ENCODE measurements at places on chromosomes 2 and 18.
A peak's percentile ranks its signal among the peaks of the same experiment; 100 is the strongest.

DNA sequence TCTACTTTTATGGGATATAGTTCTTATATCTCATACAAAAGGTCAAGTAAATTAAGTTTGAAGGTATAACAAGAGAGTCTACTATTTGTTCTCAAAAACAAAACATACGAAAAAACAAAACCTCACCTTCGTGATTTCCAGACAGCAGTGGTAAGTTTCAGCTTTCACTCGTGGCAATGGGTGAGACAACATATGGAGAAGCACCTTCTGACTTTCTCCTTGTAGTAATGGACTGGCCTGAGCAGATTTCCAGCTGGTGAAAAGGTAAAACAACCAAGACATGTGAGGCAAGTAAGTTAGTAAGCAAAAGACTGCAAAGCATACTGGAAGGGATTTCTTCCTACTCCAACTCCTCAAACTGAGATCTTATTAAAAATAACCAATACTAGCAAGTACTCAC lies 39.6 kb downstream of the RTTN start:
- no peak for DNase-seq

GRCh38 chr2:181314551-181314950 lies 142.6 kb upstream of the ITGA4 start:
- no peak for DNase-seq

DNA sequence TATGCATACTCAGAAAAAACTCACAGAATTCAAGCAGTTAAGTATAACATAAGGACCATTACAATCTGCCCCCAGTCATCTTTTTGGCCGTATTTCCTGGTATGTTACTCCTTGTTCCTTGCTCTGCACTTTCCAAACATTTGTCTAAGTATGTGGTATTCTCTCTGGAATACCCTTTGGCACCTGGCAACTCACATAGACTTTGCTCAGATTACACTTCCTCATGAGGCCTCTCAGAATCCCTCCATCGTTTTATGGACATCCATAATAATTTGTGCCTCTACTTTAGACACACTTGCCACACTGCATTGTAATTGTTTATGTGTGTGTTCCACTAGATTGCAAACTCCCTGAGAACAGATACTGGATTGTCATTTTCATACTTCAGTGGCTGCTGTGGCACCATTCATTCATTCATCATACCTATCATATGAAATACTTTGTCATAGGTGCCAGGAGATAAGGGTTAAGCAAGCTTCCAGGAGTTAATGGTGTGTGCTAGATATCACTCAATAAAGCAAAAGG lies 84.0 kb downstream of the HIBCH start:
- no peak for DNase-seq

GRCh38 chr2:189096769-189097447 lies 82.7 kb downstream of the COL5A2 start:
- DNase-seq = no peak

DNA sequence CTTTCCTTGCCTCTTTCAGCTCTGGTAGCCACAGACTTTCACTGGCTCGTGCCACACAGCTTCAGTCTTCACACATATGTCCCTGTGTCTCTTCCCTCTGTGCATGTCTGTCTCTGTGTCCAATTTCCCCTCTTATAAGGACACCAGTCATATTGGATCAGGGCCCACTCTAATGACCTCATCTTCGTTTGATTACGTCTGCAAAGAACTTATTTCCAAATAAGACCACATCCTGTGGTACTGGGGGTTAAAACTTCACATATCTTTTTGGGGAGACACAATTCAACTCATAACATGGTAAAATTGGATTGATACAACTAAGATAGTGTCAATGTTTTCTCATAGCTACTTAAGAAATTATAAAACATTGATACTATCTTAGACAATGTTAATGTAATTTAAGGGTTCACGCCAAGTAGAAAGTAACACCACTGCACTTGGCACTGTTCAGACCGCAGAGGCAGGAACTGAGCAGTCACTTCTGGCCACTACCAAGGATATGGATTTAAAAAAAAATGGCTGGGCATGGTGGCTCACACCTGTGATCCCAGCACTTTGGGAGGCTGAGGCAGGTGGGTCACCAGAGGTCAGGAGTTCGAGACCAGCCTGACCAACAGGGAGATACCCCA lies 119.6 kb upstream of the EPAS1 start:
- no peak for DNase-seq

DNA sequence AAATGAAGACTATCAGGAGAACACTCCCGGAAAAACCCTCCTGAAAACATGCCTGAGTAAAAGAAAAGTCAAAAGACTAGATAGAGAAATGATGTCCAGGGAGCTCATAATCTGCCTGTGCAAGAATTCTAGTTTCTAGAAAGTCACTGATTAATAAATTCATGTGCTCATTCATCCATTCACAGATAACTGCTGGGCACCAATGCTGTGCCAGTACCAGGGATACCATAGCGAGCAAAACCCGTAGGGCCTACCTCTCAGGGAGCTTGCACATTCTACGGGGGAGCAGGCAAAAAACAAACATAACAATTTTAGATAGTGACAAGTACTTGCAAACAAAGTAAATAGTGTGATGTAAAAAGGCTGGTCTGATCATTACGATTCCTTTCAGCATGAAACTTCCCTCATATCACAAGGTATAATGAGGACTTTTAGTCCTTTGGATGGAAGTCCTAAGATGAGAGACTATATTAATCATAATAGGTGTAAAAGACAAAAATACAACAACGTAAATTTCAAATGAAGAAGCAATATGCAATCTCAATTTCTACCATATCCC lies 289.9 kb downstream of the AFF3 start:
- DNase-seq = peak; percentile 56

GRCh38 chr18:48132797-48133655 lies 202.6 kb upstream of the SMAD2 start:
- DNase-seq = no peak

DNA sequence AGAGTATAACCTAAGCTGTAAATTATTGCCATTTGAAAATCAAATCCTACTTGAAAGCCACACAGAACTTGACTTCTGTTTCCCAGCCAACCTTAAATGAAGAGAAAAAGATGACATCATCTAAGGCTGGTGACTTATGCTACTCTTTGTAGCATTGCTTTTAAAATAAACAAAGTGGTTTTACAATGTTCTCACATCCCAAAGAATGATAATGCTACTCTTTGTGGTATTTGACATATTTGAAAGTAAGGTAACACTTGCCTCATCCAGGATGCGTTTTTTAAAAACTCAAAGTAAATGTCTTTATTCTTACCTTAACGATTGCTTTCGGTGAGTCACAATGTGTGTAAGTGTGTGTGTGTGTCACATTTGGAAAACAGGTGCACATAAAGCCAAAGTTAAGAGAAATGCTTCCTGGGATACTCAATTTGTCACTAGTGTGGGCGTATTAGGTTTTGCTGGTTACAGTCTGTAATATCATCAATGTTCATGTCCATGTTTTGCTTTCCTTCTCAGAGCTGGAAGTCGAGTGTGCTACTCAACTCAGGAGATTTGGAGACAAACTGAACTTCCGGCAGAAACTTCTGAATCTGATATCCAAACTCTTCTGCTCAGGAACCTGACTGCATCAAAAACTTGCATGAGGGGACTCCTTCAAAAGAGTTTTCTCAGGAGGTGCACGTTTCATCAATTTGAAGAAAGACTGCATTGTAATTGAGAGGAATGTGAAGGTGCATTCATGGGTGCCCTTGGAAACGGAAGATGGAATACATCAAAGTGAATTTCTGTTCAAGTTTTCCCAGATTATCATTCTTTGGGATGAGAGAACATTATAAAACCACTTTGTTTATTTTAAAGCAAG lies 2.6 kb downstream of the PMAIP1 start:
- DNase-seq = no peak

DNA sequence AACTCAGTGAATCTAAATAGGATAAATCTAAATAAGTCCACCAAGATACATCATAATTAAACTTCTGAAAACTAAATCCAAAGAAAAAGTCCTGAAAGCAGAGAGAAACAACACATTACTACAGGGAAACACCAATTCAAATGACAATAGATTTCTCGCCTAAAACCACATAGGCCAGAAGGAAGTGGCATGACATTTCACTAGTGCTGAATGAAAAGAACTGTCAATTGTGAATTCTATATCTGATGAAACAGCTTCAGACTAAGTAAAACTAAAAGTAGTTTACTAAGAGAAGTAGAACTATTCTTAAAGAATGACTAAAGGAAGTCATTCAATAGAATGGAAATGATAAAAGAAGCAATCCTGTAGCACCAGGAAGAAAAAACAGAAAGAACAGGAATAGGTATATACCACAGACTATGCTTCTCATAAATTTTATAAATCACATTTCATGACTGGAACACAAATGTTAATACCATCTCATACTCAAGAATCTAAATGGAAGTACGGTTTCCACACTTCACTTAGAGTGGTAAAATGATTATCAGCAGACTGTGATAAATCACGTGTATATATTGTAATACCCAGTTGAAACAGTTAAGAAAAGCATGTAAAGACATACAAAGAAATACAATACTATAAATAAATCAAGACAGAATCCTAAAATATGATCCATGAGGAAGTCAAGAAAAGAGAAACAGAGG lies 46.4 kb downstream of the ASXL2 start:
- DNase-seq = no peak

DNA sequence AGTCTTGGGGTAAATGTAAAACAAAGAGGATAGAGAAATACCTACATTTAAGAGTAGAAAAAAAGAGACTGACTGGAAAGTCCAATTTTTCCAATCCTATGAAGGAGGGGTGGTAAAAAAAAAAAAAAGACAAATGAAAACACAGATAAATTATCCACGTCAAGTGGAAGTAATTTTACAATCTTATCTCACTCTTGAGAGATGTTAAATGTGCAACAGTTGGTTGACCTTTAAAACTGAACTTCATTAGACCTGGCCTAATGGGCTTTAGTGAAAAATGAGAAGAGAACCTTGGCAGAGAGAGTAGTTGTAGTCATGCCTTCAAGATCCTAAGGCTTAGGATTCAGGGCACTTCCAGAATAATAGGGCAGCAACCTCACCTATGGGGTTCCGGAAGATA lies 20.4 kb downstream of the GALNT3 start:
- no peak for DNase-seq

GRCh38 chr2:71688530-71688929 lies 235.2 kb downstream of the DYSF start:
- DNase-seq = no peak

DNA sequence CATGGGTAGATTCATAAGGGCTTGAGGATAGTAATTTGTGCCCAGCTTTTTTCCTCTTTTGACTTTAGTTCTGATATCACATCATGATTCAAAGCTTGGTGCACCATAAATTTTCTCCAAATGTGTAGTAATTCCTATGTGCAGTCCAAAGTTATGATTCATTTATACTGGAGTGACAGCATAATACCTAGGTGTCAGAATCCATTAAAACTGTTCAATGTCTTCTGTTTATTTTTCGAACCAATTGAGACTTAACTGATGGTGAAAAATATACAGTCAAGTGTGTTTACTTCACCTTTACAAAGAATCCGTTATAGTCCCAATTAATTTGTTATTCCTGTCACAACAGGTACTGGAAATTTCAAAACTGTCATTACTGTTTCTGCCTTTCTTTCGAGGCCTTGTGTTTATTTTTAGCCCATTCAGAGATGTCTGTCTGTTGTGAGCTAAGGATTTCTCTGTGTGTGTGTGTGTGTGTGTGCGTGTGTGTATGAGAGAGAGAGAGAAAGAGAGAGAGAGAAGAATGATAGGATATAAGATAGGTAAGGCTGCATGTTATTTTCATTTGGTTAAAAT lies 389.7 kb upstream of the ATP5MC3 start:
- no peak for DNase-seq

GRCh38 chr2:96151595-96152303 lies 6.5 kb upstream of the DUSP2 start:
- DNase-seq = no peak

DNA sequence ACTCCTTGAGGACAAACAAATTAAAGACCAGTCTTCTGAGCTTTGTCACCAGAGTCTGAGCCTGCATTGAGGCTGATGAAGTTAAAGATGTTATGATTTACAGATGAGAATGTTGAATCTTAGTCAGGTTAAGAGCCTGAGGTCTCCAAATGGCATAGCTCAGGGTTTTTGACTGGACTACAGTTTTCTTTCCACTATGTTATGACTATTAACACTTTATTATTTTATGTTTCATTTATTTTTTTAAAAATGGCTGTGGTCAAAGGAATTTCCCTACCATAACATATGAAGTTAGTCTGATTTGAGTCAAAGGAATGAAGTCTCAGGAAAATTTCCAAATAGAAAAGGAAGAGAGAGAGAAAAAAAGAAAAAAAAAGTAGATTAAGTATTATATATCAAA lies 39.7 kb upstream of the CWC22 start:
- DNase-seq = no peak

GRCh38 chr2:224389317-224389716 lies 12.6 kb downstream of the FAM124B start:
- no peak for DNase-seq

DNA sequence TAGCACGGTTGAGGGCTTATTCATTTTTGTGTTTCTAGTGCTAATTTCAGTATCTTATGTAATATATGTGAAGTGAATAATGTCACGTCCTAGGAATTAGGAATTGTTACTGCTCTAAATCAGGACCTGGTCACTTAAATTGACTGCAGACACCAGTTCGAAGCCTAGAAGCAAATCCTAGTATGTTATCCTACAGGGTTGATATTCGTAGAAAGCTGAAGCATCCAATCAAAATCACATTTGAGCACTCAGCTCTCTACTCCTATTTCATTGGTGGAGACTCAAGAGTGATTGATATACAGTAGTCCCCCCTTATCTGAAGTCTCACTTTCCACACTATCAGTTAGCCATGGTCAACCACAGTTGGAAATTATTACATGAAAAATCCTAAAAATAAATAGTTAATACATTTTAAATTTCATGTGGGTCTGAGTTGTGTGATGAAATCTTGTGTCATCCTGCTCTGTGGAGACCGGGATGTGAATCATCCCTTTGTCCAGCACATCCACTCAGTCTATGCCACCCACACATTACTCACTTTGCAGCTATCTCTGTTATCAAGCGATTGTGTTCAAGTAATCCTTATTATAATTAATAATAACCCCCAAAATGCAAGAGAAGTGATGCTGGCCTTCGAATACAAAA lies 35.2 kb upstream of the SCN9A start:
- DNase-seq = no peak

- no peak for DNase-seq
Observed at GRCh38 chr2:107693604-107694003, 133.1 kb upstream of the RGPD4 start.

GRCh38 chr2:11743846-11744553 lies 2.4 kb upstream of the LPIN1 start:
- DNase-seq = peak; percentile 92

GRCh38 chr2:202152104-202152715 lies 79.2 kb downstream of the KIAA2012 start:
- DNase-seq = no peak

- DNase-seq = peak; percentile 69
Observed at GRCh38 chr2:54630858-54631497, 92.5 kb upstream of the EML6 start.

- DNase-seq = no peak
Observed at GRCh38 chr2:11753886-11754699, 7.7 kb downstream of the LPIN1 start.

- DNase-seq = no peak
Observed at GRCh38 chr2:213834331-213834730, 550.1 kb downstream of the SPAG16 start.

- DNase-seq = no peak
Observed at GRCh38 chr2:200746301-200746700, 65.4 kb upstream of the BZW1 start.

GRCh38 chr2:112144966-112145365 lies 6.8 kb downstream of the FBLN7 start:
- no peak for DNase-seq
